ENCODE measurements at places on chromosomes 13 and 19. TPM values are rescaled to one million over a fixed set of nuclear protein-coding genes. Genes with fewer than 3 reads are reported as not detected.
A peak's percentile ranks its signal among the peaks of the same experiment; 100 is the strongest.

GRCh38 chr19:3576696-3577443 lies 4.1 kb downstream of the HMG20B start:
- DNase-seq, result no peak

DNA sequence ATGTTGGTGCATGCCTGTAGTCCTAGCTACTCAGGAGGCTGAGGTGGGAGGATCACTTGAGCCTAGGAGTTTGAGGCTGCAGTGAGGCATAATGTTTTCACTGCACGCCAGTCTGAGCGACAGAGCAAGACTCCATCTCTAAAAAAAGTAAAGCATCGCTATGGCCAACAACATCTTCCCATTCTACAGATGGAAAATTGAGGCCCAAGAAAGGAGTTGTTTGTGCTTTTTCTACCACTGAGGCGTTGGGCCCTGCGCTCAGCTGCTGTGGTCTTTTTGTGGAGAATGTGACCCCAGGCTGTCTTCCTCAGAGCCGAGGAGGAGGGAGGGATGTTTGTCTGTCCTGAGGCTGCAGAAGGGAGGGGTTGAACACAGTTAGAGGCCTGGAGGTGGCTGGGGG lies 485 bp upstream of the C5AR2 start:
- DNase-seq, result no peak

- peak; percentile 56 for DNase-seq
Measured at GRCh38 chr13:113941571-113942191, 32.2 kb downstream of the C13orf46 start.

DNA sequence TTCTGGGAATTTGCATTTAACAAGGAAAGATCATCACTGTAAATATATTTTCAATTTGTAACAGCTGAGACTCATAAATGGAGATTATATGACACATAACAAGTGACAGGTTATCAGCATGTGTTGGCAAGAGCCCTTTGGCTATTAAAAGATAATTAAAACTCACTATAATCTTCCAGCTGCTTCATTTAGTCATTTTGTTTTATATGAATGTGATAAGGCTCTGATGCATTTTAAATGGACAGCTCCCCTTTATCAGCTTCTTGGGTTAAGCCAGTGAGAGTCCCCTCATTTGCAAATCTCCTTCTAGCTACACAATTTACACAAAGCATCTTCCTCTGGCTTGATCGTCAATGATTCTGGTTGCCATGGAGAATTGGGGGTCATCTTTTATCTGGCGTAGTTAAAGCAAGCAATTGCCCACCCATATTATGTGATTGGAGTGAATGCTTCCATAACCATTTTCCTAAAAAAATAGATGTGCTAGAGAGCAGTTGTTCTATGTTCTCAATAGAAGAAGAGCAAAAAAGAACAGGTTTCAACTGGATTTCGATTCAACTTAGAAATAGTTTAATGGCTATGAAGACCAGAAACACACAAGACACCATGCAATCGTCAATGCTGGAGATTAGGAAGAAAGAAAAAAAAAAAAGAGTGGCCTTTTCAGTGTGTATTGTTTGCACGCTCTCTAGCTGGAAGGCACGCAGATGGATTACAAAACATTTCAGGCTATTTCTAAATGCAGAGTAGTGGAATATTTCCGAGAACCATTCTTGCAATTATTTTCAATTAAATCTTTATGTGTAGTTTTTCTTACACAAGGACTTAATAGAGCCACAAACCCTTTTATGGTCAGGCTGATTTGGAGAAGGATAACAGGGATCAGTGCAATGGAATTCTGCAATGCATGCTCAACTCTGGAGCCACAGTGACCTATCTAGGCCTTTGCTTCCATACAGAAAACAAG lies 27.4 kb downstream of the STARD13 start:
- DNase-seq, result no peak

DNA sequence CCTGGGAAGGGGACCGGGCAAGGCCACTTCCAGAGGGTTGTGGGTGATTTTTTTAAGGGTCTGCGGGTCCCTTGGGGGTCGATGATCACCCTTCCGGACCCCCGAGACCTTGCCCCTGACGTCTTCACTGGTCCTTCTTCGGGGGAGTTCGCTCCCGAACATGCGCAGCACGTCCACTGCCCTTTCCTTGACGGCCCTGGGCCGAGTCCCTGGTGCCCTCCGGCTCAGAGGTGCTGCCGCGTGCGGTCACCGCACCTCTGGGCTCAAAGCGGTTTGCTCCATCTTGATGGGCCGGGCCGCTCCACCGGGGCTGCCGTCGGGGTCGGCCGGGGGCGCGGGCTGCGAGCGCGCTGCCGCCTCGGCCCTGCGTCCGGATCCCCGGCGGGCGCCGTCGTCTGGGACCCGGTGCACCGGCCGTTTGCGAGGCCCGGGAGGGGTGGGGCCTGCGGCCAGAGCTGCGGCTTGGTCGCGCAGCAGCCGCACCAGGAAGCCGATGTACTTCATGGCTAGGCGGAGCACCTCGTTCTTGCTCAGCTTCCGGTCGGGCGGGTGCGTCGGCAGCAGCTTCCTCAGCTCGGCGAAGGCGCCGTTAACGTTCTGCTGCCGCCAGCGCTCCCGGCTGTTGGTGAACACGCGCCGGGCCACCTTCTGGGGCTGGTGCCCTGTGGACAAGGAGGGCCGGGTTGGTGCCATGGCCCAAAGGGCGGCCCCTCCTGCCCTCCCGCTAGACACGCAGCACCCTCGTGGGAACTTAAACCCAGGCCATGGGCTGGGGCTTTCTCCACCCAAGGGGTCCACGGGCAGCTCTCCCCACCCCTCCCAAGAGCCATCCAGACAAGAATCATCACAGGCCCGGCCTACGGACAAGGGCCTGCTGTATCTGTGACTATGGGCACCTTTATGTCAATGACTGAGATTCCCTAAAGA lies 3.3 kb downstream of the LYL1 start:
- DNase-seq, result peak; percentile 98

GRCh38 chr13:106573284-106573846 lies 5.4 kb upstream of the ARGLU1 start:
- DNase-seq, result no peak

DNA sequence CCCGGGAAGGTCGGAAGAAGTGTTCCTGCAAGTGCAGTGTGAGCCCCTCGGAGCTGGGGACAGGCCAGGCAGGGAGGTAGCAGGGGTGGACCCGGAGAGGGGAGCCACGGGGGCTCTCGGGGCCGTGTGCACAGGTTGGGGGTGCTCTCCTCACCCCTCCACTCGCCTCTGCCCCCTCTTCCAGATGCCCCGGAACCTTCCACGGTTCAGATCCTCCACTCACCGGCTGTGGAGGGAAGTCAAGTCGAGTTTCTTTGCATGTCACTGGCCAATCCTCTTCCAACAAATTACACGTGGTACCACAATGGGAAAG lies 9.0 kb downstream of the CD22 start:
- no peak for DNase-seq

GRCh38 chr13:51343475-51343874 lies 4.0 kb downstream of the SERPINE3 start:
- DNase-seq, result no peak

DNA sequence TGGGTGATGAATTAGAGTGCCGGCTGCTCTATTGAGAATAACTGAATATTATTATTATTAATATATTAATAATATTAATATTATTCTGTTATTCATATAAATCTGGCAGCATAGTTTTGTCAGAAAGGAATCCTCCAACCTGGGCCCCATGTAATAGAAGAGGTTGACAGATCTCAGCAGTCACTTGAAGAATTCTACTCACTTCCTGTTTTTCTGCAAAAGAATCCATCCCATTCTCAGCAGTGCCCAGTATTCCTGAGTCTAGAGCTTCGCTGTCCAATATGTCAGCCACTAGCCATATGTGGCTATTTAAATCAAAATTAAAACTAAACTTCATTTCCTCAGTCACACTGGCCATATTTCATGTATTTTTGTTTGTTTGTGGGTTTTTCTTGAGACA lies 72.4 kb upstream of the USPL1 start:
- DNase-seq, result no peak

GRCh38 chr19:47032171-47032811 lies 12.7 kb downstream of the NPAS1 start:
- DNase-seq, result peak; percentile 86

- no peak for DNase-seq
Measured at GRCh38 chr19:56912401-56913112, 72.0 kb upstream of the PEG3 start.

DNA sequence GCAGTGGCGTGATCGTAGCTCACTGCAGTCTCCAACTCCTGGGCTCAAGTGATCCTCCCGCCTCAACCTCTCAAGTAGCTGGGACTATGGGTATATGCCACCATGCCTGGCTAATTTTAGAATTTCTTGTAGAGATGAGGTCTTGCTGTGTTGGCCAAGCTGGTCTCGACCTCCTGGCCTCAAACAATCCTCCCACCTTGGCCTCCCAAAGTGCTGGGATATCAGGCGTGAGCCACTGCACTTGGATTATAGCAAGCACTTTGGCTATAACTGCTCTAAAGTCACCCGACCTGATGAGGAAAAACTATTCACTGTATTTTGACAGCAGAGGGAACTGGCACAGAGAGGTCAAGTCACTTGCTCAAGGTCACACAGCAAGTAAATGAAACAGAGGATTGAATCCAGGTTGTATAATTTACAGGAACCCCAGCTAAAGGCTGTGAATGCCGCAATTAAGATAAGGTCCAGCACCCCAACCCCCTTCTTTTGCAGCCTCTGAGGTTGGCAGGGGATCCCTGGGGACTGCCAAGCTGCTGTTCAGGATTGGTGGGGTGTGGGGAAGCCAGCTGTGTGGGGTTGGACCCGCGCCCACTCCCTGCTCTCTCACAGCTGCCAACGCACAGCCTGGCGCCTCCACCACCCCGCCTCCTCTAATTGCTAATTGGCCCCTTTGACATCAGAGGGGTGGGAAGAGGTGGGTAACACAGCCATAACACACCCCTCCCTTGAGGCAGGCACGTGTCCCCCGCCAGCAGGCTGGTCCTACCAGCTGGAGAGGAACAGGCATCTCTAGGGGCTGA lies 6.0 kb downstream of the TMIGD2 start:
- DNase-seq, result no peak

- DNase-seq, result no peak
Measured at GRCh38 chr13:24493356-24493755, 19.2 kb downstream of the PARP4 start.

DNA sequence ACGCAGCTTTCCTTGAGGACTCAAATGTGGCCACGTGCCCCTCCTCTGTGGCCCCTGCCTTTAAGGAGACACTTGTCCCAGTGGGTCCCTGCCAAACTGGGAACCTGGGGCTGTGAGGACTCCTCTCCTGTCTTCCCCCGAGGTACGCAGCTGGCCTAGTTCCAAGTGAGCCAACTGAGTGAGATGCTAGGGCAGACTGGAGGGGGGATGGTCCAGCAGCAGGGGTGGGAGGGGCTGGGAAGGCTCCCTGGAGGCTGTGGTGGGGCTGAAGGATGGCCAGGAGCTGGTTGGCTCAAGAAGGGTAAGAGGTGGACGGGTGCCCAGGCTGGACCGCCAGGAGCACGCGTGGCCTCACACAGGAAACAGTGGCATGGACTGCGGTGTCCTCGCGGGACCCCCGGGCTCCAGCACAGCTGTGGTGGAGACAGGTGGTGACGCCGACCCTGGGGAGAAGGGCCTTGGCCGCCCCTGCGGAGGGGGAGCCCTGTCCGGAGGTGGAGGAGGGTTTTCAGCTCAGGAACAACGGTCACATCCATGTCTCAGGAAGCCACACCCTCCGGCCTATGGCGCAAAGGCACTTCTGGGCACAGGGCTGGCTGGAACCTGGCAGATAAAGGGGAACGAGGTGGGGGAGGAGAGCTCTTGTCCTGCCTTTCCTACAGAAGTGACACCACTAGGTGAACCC lies 45.8 kb downstream of the MLLT1 start:
- peak; percentile 89 for DNase-seq

DNA sequence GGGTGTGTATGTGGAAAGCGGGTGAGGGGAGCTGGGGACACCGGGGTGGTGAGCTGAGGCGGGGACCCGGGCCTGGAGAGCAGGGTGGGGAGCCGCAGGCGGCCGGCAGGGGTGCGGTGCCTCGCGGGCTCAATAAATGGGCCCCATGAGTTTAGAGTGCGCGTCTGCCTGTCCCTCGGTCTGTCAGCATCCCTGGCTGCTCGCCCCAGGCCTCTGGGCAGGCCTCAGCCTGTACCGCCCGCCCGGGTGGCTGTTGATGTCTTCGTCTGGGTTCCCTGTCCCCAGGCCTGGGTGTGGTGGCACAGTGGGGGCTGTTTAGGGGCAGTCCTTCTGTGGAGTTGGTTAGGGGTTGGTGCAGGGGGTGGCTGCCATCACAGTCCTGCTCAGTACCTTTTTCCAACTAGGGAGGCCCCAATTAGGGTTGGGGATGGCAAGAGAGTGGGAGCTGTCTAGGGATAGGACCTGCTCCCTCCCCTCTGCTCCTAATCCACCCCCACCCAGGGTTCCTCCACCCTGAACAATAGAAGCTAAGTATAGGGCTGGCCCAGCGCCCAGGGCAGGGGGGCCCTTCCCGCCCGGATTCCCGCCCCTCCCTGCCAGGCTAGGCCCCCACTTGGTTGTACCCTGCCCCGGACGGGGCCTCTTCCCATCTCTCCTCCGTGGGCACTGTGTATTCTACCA lies 12.2 kb downstream of the CIC start:
- peak; percentile 88 for DNase-seq

GRCh38 chr19:2325281-2326046 lies 2.9 kb downstream of the LSM7 start:
- DNase-seq, result peak; percentile 86

DNA sequence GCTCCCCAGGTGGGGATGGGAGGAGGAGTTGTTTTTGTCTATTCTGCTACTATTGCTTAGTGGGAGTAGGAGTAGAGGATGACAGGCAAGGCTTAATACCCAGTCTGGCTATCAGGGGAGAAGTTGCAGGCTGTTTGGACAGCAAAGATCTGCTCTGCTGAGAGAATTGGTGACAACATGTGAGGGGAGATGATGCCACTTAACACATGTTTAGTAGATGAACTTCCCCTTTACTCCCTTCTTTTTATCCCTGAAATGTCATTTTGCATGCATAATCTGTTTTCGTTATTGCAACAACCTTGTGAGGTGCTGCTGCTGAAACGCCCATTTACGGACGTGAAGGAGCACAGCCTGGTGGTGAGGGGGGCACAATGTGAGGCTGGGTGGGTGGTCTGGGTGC lies 3.0 kb upstream of the CYP4F12 start:
- no peak for DNase-seq

DNA sequence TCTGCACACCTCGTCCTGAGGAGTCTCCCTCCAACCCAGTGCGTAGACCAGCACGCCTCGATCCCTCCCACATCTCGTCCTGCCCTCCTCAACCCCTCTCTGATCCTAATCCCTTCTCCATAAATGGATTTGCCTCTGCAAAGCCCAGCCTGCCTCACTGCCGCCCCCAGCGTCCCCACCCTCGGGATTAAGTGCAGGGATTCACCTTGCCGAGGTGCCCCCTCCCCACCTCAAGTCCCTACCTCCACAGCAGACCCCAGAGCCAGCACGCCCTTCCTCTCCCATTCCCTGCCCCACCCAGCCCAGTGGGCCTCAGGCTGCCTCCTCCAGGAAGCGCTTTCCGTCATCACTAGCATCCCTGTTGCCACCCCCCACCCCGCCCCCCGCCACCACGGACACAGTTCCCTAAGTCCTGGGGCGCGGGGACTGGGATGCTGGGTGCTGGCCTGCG lies 4.0 kb downstream of the KLF16 start:
- no peak for DNase-seq

GRCh38 chr13:71759651-71760511 lies 107.1 kb downstream of the DACH1 start:
- DNase-seq, result no peak

CBY2 gene
- total RNA-seq, result not detected

GJB2 gene
- 0.14 TPM for total RNA-seq

IRF3 gene
- total RNA-seq, result 150 TPM

FAM83E gene
- total RNA-seq, result not detected

ZNF793 gene
- total RNA-seq, result 5.0 TPM

EXOC3L2 gene
- total RNA-seq, result 8.7 TPM

All from spleen (tissue), 13 donors.